ENCODE measurements at places on chromosomes 4 and X. TPM values are rescaled to one million over a fixed set of nuclear protein-coding genes. Genes with fewer than 3 reads are reported as not detected.

TEC gene
- total RNA-seq = 2.2 TPM

DGAT2L6 gene
- total RNA-seq = not detected

DNA sequence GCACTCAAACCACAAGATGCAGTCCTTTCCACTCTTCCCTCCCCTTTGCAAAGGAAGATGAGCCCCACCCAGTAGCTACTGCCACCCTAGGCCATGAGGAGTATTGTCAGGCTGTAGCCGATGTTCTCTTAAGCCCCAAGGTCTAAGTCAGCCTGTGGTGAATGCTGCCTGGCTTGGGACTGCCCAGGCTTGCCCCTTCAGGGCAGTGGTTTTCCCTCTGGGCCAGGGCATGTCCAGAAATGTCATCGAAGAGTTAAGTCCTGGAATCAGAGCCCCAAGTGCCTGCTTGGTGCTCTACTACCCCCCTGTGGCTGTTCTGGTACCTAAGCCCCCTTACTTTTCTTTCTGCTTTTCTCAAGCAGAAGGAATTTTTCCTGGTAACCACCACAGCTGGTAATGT lies 11.8 kb upstream of the PGK1 start:
- DNase-seq = no peak

DNA sequence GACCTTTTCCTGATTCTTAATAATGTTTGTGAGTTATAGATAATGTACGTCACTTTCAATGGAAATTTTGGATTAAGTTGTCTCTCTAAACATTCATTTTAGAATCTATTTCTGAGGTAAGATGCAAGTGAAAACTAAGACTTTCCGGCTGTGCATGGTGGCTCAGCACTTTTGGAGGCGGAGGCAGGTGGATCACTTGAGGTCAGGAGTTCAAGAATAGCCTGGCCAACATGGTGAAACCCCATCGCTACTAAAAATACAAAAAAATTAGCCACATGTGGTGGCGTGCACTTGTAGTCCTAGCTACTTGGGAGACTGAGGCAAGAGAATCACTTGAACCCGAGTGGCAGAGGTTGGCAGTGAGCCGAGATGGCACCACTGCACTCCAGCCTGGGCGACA lies 524.6 kb upstream of the SLIT2 start:
- DNase-seq = no peak

DNA sequence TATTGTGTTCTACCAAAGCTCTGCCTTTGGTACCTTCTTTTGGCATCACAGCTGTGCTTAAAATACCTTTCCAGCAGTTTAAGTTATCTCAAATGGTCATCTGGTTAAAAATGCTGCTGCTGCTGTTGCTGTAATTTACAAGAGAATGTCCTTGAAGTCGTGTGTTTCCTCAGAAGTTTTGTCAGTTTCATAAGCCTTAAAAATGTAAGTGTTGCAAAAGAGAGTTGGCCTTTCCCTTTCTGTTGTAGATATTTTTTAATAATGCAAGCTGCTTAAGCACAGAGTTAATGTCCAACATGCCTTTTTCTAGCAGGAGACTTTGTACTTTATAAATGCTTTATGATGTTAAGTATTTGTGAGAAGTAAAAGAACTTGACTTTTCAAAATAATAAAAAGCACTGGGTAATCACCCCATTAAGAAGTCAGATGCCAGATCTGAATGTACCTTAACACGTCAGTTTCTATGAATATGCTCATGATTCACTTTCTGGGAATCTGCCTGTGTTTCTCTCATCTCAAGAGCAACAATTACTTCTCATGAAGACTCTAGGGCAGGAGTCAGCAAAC lies 35.3 kb upstream of the TENM3 start:
- no peak for DNase-seq

DNA sequence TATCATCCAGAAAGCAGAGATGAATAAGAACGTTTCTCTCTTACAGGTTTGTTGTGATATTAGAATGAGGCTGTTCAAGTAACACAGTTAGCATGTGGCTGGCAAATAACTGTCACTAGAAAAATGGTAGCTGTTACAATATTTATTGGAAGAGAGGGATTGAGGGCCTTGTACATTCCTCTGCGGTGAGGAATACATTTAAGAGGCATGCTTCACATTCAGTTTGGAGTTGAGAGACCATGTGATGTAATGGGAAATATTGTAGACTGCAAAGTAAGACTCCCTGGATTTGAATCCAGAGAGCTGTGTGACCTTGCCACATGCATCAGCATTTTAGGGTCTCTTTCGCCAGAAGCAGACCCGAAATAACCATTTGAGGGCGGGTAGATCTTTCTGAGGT lies 104.8 kb upstream of the KIT start:
- DNase-seq = no peak

Measured in heart left ventricle (tissue), 16 donors.